ENCODE measurements at places on chromosomes 13 and 19.

- no peak for DNase-seq
These were observed 81.8 kb downstream of the GGACT start for GRCh38 chr13:100506600-100507422.

DNA sequence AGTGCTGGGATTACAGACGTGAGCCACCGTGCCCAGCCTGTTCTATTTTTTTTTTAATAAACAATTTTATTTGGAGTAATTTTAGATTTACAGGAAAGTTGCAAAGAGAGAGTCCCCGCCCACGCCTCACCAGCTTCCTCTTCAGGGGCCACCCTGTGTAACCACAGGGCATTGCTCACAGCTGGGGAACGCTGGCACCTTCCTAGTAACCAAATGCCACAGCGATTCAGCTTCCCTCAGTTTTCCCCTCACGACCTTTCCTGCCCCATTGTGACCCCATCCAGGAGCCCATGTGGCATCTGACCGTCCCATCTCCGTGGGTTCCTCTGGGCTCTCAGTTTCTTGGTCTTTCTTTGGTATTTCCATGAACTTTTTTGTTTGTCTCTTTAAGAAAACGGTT is 83.9 kb downstream of the GNG7 start:
- DNase-seq, result no peak

- no peak for DNase-seq
These were observed 442 bp downstream of the ZNF420 start for GRCh38 chr19:37078717-37079032.

GRCh38 chr19:31430381-31430780 is 81.1 kb upstream of the TSHZ3 start:
- DNase-seq, result no peak

- DNase-seq, result no peak
These were observed 17.7 kb downstream of the CERS1 start for GRCh38 chr19:18878058-18878797.

DNA sequence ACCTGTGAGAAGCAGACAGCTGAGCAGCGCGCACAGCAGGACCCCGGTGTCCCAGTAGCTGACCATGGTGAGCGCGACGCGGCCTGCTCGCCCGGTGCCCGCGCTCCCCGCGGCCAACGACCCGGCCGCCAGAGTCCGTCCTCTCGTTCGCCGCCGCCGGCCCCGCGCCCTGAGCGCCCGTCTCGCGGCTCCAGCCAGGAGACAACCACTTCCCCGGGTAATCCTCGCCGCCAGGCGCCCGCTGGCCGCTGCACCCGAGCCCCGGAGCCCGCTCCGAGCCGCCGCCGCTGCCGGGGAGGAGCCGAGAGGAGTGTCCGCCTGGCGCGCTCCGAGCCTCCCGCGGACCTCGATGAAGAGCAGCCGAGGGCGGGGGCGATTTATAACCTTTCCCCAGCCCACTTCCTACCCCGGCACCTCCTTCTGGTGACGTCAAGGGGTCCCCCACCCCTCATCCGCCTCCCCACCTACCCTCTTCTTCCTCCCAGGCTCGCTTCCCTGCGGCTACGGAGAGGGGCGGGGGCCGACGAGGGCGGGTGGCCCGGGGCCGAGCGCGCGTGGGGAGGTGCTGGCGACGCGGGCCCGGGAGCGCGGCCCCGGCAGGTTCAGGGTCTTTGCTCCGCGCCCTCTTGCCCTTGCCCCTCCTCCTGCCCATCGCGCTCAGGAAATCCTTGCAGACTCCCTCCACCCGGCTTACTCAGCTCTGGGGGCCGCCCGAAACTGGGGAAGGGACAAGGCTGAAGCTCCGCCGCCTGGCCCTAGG is at the start of gene FLT1:
TSS of gene FLT1 (minus strand) at position 351 of the 760 bp plus-strand sequence. CDS start at position 66, 285 bp downstream.
- DNase-seq, result peak; percentile 55

DNA sequence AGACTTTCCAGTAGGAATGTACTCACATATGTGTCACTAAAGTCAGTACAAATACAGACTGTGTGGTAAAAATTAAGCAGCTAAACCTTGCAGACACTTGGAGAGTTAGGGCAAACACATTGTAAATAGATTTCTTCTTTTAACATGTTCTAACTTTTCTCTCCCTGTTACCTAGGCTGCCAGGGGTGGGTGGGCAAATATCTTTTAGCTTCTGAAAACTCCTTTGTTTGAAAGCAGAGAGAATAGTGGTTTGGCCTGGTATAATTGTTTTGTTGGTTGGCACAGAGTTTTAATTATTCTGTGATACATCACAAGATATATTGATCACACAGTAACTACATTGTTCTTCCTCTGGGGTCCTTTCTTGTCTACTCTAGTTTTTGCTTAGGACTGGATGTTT is 289.8 kb upstream of the DACH1 start:
- DNase-seq, result no peak

DNA sequence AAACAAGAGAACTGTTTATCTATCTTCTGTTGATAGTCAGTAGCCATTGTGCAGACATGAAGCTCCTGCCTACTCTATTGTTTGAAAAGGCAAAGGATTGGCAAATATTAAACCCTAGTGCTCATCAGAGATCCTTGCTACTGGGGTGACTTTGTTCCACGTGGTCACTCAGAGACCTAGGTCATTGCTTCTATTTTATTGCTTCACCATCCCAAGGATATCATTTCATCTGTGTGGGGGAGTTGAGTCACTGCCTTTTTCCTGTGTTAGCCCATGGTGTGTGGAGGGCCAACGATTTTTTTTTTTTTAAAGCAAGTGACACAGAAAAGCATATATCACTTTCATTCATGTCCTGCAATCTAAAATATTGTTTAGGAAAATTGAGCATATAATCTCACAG is 254.1 kb upstream of the RXFP2 start:
- no peak for DNase-seq

GRCh38 chr13:36885901-36886300 is 34.1 kb downstream of the SMAD9 start:
- no peak for DNase-seq

- no peak for DNase-seq
These were observed 54.7 kb upstream of the HTR2A start for GRCh38 chr13:46951516-46951915.

Measured in hepatic stellate cell (primary cell).